Activated CD8-positive, alpha-beta memory T cell treated with anti-CD3 and anti-CD28 coated beads, Interleukin-2, amount 10 ng/mL, durations not matched to agents 7 days and 5 days (primary cell): ENCODE measurements at places on chromosomes 12 and 14.

DNA sequence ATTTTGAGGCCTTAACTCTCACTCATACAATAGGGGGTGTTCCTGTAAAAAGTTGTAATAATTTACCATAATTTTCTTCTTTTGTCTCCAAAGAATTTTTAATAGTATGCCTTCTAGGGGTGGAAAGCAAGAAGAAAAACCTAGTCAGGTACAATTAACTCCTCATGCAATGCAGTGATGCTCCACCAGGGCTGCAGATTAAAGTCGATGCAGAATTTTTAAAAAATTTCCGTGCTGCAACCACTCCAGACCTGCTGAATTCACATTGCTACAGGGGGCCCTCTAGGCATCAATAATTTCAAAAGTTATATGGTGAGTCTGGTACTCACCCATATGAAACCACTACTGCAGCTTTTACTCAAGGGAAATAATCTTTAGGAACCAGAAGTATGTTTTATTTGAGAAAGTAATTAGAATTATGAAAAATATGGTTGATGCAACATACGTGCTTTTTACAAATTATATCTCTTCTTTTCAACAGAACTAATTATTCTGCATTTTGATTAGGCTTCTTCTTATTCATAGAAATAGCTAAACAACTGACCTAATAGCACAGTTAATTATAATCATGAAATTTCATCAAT, 353.2 kb downstream of the BCAT1 start:
- no peak for DNase-seq

DNA sequence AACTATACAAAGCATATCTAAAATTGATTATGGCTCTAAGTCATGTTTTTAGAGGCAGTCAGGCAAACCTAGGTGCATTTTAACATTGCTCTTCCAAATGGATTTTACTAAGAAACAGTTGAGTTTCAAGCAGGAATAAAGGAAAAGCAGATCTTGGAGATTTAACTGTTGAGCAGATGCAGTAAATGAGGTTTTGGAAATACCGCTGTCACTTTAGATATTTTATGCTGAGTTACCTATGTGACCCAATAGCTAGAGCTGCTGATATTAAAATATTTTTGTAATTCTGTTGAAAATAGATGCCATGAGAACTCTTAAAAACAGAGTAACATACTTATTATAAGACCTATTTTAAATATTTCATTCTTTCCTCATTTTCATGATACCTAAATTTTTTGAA, 181.4 kb downstream of the SYT1 start:
- no peak for DNase-seq

- DNase-seq = no peak
Measured at GRCh38 chr14:51439896-51440295, 199.8 kb downstream of the TMX1 start.

DNA sequence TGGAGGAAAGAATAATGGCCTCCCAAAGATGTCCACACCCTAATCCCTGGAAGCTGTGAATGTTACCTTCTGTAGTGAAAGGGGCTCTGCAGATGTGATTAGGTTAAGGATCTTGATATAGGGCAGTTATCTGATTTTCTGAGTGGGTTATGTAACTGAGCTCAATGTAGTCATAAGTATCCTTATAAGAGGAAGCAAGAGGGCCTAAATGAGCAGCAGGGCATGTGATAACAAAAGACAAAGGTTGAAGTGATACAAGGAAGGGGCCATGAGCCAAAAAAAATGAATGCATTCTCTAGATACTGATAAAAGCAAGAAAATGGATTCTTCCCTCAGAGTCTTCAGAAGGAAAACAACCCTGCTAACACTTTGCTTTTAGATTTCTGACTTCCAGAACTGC, 78.8 kb downstream of the OSBPL8 start:
- no peak for DNase-seq

- no peak for DNase-seq
Measured at GRCh38 chr12:58393152-58393551, 451.8 kb downstream of the ATP23 start.

- peak; percentile 82 for DNase-seq
Measured at GRCh38 chr14:91349481-91350074, 68.0 kb downstream of the CCDC88C start.

GRCh38 chr12:9064815-9065606, 50.7 kb downstream of the A2M start:
- DNase-seq = no peak

DNA sequence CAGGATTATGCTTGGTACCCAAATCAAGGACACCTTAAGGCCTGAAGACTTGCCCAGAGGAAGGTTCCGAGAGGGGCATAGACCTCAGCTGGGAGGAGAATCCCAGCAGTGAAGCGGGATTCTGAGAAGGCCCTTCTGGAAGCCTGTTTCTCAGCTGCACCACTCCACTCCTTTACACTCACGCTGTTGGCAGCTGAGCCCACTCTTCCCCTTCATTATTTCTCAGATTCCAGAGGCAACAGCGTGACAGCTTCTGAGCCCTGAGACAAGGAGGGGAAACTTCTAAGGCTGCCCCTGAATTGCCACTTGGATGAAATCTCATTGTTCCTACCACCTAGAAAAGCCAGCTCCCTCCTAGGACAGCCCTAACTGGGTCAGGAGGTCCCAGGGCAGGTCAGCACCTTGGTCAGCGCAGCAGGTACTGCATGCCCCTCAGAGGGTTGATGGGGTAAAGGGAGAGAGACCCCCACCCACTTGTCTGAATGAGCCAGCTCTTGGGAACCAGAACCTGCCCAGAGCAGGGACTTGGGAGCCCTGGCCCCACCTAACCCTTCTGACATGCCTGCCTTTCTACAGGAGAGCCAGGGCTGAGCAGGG, 53.9 kb downstream of the ISCA2 start:
- DNase-seq = no peak

GRCh38 chr14:75757644-75758402, 96.8 kb downstream of the TTLL5 start:
- DNase-seq = no peak

GRCh38 chr14:61120576-61120975, 139.5 kb downstream of the SLC38A6 start:
- peak; percentile 59 for DNase-seq
